Ascending aorta (tissue), 2 donors: ENCODE measurements at places on chromosomes 2 and 18. TPM values are rescaled to one million over a fixed set of nuclear protein-coding genes. Genes with fewer than 3 reads are reported as not detected.

DNA sequence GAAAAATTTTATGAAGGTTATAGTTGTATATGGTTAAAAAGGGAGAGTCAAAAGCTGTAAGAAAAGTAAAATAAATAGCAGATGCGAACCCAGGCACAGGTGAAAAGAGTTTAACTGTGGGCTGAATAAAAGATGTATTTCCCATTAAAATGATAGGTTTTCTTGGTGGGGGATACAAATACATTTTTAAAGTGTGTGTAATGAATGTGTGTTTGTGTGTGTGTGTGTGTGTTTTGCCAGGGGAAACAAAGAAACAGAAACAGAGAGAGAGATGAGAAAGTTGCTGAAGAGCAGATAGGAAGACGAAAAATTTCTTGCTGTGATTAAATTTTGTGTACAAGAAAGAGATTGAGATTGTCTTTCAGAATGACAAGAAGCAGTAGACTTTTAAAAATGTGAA lies 12.1 kb downstream of the TFPI start:
- H3K27me3 ChIP-seq = no peaks in the 10 kb centered on the region
- no peaks in the 10 kb centered on the region for H3K36me3 ChIP-seq
- H3K27ac ChIP-seq = peak overlapping the region; percentile 58
- H3K4me1 ChIP-seq = no peaks in the 10 kb centered on the region
- DNase-seq = no peak

Gene NEB
- 0.53 TPM for total RNA-seq

Gene CNGA3
- total RNA-seq = not detected

DNA sequence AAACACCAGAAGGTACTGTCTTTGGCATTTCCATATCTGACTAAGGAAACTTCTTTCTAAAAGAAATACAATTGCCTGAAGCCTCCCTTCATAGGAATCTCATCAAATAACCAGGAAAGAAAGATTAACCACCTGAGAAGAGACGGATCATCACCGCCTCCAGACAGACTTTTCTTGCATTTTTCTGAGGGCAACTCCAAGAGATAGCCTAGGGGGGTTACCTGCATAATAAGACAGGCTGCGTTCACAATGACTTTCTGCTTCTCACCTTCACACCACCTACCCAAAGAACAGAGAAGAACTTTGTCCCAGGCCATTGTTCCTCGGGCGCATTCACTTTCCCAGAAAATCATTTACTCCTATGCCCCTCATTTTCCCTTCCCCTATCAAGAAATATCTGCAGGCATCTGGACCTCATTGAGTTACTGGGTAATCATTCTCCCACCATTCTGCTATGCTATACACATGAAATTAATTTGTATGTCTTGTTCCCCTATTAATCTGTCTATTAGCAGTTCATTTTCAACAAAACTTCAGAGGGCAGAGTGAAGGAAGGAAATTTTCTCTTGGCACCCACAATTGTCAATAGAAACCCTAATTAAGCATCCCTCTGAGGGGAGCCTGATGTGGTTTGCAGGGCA lies 8.3 kb upstream of the POMC start:
- no peaks in the 10 kb centered on the region for H3K27me3 ChIP-seq
- no peak overlapping the region for H3K4me3 ChIP-seq
- DNase-seq = no peak

- H3K4me1 ChIP-seq = peaks cover 6% of the 10 kb centered on the region
- H3K27ac ChIP-seq = no peak overlapping the region
- H3K4me3 ChIP-seq = no peak overlapping the region
- H3K27me3 ChIP-seq = no peaks in the 10 kb centered on the region
- H3K36me3 ChIP-seq = no peaks in the 10 kb centered on the region
These were observed 494.9 kb downstream of the NYAP2 start for GRCh38 chr2:225894236-225894980.

Gene CHN1
- 7.8 TPM for total RNA-seq

GRCh38 chr2:15732341-15733077 lies 140.8 kb downstream of the DDX1 start:
- peaks cover 30% of the 10 kb centered on the region for H3K4me1 ChIP-seq
- no peak overlapping the region for H3K27ac ChIP-seq
- no peaks in the 10 kb centered on the region for H3K36me3 ChIP-seq
- H3K4me3 ChIP-seq = no peak overlapping the region

DNA sequence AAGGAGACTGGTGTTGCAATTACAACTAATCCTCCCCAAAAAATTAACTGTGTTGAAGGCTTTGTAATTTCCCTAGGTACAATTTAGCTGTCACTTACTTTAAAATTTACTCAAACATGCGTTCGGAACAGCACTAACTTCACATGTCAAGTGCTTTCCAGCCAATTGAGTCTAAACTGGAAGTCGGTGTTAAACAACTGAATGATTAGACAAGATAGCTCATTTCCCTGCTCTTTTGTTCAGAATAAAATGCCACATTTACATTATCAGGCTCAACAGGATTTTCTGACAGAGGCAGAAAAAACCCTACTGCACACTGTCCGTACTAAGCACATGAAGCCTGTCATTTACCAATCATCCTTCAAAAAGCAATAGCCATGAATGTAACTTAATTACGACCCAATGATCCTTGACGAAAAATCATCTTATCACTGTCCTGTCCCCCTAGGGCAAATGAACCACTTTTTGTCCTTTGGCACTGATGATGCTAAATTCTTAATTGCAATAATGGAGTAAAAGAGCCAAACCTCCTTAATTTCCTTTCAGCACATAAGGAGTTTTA lies 56.0 kb downstream of the LRPPRC start:
- peaks cover 4% of the 10 kb centered on the region for H3K36me3 ChIP-seq
- H3K4me3 ChIP-seq = no peak overlapping the region
- H3K27ac ChIP-seq = no peak overlapping the region
- H3K4me1 ChIP-seq = no peaks in the 10 kb centered on the region
- H3K27me3 ChIP-seq = no peaks in the 10 kb centered on the region
- DNase-seq = no peak

DNA sequence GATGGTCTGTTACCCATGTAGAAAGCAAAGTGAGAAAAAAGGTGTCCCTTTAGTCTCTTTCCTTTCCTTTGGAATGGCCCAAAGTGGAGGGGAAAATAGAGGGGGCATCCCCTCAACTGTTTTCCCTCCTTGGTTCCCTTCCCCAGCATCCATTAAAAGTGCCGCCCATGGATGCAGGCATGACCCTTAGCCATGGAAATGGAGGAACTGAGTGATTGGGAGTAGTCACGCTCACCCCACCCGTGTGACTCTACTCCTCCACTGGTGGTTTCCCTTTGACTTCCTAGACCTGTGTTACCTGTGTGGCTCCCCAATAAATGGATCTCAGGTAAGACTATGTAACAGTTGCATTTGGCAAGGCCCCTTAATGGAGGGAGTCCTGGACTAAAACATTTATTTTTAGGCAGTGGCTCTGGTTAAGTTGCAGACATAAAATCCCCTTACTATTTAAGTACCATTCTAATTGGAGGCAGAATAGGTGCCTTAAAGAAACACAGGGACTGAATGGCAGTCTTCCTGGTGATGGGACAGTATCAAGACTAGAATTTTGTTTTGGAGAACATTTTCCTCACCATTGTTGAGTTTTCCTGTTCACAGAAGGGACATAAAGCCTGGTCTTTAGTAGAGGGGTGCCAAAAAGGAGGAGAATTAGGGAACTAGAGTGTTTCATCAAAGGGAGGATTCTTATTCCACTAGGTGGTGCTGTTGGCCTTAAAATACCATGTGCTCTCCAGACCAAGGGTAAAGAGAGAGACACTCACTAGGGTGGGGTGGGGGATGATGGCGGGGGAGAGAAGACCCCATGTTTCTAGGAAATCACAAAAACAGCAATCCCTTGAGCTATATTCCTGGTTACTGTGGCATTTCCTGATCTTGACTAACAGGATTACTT lies 25.7 kb upstream of the PLA2R1 start:
- H3K36me3 ChIP-seq = no peaks in the 10 kb centered on the region
- no peak for DNase-seq
- H3K27ac ChIP-seq = no peak overlapping the region
- no peaks in the 10 kb centered on the region for H3K4me1 ChIP-seq
- H3K4me3 ChIP-seq = no peak overlapping the region

DNA sequence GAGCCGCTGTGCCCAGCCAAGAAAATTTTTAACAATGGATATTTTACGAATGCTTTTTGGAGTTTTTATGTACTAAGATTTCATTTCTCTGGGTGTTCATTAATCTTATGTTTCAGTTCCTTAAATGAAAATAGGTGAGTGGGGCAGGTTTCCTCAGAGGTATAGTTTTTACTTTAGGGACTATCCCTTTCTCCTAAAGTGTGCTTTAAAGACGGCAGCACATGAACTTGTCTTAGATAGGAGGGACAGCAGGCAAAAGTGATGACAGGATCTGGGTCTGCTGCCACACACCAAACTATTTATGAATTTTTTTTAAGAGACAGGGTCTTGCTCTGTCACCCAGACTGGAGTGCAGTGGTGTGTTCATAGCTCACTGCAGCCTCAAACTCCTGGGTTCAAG lies 8.0 kb upstream of the REL start:
- no peaks in the 10 kb centered on the region for H3K36me3 ChIP-seq
- H3K4me3 ChIP-seq = no peak overlapping the region
- DNase-seq = no peak
- no peaks in the 10 kb centered on the region for H3K27me3 ChIP-seq

GRCh38 chr18:6001867-6002266 lies 106.5 kb upstream of the TMEM200C start:
- no peak overlapping the region for H3K27ac ChIP-seq
- no peaks in the 10 kb centered on the region for H3K27me3 ChIP-seq
- no peak overlapping the region for H3K4me3 ChIP-seq
- no peaks in the 10 kb centered on the region for H3K4me1 ChIP-seq
- DNase-seq = no peak

DNA sequence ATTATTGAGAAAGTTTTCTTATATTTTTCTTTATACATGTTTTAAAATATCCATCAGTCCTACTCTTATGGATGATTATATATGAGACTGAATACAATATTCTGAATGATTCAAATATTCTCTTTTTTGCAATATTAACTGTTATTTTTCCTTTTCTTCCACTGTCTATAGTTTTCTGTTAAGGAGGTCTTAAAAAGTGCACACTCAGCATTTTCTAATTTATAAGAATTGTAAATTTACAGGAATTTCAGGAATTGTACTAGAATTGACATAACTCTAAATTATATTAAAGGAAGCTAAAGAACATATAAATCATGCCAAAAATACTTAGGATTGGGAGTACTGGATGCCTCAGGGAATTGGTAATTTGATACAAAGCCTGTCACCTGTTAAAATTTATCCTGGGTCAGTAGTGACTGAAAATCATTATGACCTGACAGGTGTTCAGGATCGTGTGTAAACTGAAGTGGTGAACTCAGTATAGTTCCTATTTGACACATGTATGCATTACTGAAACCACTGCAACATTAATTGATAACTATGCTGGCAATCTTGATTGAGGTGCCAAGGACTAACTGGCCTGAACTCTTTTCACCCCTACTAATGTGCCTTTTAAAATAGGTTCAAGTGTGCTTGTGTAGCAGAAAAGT lies 30.4 kb downstream of the MSTN start:
- H3K4me1 ChIP-seq = no peaks in the 10 kb centered on the region
- no peaks in the 10 kb centered on the region for H3K27me3 ChIP-seq
- no peak overlapping the region for H3K4me3 ChIP-seq
- H3K36me3 ChIP-seq = no peaks in the 10 kb centered on the region
- H3K27ac ChIP-seq = no peak overlapping the region
- no peak for DNase-seq

Gene ANKRD30B
- not detected for total RNA-seq

GRCh38 chr18:10188971-10189810 lies 265.2 kb upstream of the APCDD1 start:
- H3K27ac ChIP-seq = no peak overlapping the region
- no peak overlapping the region for H3K4me3 ChIP-seq
- no peaks in the 10 kb centered on the region for H3K27me3 ChIP-seq
- H3K4me1 ChIP-seq = no peaks in the 10 kb centered on the region

GRCh38 chr2:129764376-129765325 lies 214.8 kb upstream of the RAB6C start:
- H3K4me1 ChIP-seq = no peaks in the 10 kb centered on the region
- no peaks in the 10 kb centered on the region for H3K27me3 ChIP-seq
- H3K4me3 ChIP-seq = no peak overlapping the region
- no peak for DNase-seq
- H3K27ac ChIP-seq = no peak overlapping the region

Gene PLB1
- total RNA-seq = 9.7 TPM

DNA sequence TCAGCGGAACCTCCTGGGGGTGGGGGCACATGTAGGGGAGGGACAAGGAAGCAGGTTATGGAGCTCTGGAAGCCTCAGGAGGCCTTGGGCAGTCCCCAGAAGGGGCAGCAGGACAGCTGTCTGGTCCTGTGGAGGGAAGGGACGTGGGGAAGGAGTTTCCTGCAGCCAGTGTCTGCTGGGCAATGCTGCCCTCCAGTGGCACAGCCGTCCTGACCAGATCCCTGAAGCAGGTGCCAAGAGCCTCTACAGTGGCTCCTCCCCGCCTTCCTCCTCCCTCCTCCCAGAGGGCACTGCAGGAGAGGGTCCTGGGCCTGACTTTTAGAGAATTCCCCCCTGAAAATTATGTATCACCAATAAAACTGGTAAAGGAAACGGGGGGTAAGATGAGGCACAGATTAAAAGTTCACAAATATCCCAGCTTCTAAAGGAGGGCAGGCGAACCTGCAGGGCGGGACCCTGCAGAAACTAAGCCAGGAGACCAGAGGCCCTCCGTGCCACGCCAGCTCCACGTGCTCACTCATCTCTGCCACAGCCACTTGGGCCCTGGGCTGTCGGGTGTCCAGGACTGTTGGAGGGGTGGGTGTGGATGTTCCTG lies 258.5 kb downstream of the TWIST2 start:
- H3K27me3 ChIP-seq = no peaks in the 10 kb centered on the region
- peaks cover 34% of the 10 kb centered on the region for H3K36me3 ChIP-seq
- no peak overlapping the region for H3K4me3 ChIP-seq
- H3K27ac ChIP-seq = no peak overlapping the region

- H3K4me3 ChIP-seq = no peak overlapping the region
- no peaks in the 10 kb centered on the region for H3K4me1 ChIP-seq
- H3K36me3 ChIP-seq = no peaks in the 10 kb centered on the region
- DNase-seq = no peak
- H3K27me3 ChIP-seq = no peaks in the 10 kb centered on the region
These were observed 22.6 kb upstream of the FZD5 start for GRCh38 chr2:207792244-207792785.

Gene CCDC85A
- total RNA-seq = 15.0 TPM

DNA sequence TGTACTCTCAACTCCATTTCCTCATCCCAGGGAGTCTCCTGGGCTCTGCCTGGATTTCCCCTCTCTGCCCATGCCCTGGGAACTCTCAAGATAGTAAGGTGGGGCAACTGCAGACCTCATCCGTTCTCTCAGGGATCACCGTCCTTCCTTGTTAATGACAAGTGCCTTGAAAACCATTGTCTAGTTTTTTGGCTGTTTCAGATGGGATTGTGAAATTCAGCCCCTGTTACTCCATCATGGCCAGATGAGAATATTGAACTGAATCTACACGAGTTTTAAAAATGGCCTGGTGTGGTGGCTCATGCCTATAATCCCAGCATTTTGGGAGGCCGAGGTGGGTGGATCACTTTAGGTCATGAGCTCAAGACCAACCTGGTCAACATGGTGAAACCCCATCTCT lies 665 bp upstream of the HRH4 start:
- DNase-seq = no peak
- no peaks in the 10 kb centered on the region for H3K36me3 ChIP-seq
- no peak overlapping the region for H3K27ac ChIP-seq
- H3K27me3 ChIP-seq = no peaks in the 10 kb centered on the region
- H3K4me3 ChIP-seq = no peak overlapping the region

Gene MYL1
- not detected for total RNA-seq
